SHP77 treated with DMSO at 0.1 percent for 48 hours (cell line): ENCODE measurements at places on chromosomes 2 and 18.

DNA sequence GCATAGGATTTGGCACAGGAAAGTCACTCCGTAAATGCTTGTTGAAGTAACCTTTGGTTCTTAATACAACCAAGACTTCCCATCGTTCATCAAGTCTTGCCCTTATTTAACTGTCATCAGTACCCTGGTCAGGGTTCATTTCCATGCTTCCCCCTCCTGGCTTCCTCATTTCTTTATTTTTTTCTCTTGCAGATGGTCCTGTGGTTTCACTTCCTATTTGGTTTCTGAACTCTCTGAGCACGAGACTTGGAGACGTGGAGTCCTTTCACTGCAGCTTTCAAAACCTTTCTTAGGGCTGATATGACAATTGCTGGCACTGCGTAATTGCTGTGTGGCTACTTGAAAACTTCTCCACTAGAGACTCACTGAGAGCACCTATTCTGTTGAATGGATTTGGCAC lies 59.9 kb upstream of the PID1 start:
- no peak for DNase-seq

DNA sequence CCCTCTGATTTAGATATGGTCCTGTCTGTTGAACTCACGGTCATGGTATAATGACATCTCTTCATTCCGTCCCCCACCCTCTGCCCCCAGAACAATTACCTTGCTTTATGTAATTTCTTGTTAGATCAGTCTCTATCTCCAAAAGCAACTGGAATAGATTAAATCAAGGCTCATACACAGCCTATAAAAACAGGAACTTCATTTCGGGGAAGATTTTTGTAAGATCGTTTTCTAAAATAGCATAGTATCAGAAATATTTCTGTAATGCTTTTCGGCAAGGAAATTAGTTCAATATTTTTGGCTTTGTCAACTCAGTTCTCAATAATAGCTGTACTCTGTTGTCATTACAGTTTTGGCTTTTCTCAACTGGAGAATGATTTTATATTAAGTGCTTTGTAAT lies 157.2 kb downstream of the FMNL2 start:
- DNase-seq, result no peak

- no peak for DNase-seq
These were observed 43.8 kb upstream of the GORASP2 start for GRCh38 chr2:170885130-170885791.

GRCh38 chr18:56919190-56919589 lies 227.7 kb upstream of the BOD1L2 start:
- no peak for DNase-seq

DNA sequence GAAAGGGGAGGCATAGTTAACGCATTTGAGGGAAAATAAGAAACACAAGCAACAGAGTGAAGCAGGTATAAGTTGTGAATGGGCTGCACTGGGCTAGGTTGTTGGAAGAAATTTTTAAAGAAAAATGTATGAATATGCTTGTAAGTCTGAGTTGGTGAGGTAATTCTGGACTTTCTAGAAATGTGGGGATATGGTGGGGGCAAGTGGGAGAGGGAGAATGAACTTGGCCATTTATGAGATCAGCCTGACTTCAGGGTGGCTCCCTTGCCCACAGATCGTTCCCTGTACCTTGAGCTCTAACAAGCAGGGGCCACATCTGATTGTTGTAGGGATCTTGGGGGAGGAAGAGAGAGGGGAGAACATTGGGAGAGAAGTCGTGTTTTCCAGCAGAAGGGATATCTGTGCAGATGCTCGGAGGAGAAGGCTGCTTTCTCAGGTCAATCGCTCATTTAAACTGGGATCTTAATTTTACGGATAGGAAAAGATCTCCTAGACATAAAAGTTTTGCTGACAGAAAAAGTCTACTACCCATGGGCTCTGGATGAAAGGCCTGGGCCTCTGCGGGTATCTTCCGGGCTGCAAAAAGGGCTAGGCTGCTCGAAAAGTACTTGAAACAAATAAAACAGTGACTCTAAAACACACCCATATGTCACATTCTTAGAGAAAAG lies 42.5 kb upstream of the FZD5 start:
- DNase-seq, result no peak

DNA sequence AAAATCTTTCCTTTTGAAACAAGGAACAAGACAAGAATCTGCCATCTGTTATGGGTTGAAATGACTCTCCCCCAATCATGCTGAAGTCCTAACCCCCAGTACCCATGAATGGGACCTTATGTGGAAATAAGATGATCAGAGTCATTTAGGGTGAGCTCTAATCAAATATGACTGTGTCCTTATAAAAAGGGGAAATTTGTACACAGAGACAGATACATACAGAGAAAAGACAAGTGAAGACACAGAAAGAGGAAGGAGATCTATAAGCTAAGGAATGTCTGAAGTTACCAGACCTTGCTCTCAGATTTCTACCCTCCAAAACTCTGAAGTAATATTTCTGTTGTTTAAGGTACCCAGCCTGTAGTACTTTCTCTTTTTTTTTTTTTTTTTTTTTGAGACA lies 15.7 kb downstream of the TGFBRAP1 start:
- no peak for DNase-seq

DNA sequence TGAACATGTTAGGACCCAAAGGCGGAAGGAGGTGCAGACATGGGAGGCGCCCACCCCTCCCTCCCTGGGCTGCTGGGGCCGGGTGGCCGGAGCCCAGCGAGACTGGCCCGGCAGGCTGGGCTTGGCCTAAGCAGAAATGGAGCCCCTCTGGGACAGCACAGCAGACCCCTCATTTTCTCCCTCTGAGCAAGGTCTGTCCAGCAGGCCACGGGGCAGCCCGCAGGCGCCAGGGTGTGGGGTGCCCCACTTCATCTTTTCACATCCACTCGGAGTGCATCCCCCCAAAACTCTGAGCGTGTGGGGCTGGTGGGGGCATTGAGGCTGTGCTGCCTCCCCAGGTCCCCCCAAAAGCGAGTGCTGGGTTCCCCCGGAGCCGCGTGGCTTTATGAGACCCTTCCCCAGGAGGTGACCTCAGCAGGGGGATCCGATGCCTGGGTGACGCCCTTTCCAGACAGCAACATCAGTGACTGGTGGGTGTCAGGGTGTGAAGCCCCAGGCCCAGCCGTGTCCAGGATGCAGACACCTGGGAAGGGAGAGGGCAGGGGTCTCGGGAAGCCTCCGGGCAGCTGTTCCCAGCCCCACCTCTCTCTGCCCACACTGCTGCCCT lies 36.7 kb upstream of the GPC1 start:
- no peak for DNase-seq

DNA sequence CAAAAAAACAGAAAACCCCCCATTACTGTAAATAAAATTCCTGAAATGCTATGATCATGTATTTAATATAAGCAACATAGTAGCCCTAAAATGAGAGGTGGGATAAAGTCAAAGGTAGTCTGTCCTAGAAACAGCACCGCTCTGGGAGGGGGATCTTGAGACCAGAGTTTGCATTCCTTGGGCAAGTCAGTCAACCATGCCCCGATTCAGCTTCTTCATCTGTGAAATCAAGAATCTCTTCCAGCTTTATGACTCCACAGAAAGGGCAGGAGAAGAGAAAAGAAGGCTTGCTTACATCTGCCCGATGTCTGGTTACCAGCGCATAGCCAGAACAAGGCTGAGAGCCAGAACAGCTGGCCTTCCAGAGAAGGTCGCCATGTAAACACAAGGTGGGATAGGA lies 2.1 kb upstream of the FBLN7 start:
- DNase-seq, result no peak

- DNase-seq, result no peak
These were observed 1.6 kb downstream of the ZNF397 start for GRCh38 chr18:35242426-35242825.

- no peak for DNase-seq
These were observed 12.5 kb upstream of the RTN4 start for GRCh38 chr2:55062754-55063153.

GRCh38 chr2:43762286-43762685 lies 11.6 kb upstream of the DYNC2LI1 start:
- DNase-seq, result no peak

DNA sequence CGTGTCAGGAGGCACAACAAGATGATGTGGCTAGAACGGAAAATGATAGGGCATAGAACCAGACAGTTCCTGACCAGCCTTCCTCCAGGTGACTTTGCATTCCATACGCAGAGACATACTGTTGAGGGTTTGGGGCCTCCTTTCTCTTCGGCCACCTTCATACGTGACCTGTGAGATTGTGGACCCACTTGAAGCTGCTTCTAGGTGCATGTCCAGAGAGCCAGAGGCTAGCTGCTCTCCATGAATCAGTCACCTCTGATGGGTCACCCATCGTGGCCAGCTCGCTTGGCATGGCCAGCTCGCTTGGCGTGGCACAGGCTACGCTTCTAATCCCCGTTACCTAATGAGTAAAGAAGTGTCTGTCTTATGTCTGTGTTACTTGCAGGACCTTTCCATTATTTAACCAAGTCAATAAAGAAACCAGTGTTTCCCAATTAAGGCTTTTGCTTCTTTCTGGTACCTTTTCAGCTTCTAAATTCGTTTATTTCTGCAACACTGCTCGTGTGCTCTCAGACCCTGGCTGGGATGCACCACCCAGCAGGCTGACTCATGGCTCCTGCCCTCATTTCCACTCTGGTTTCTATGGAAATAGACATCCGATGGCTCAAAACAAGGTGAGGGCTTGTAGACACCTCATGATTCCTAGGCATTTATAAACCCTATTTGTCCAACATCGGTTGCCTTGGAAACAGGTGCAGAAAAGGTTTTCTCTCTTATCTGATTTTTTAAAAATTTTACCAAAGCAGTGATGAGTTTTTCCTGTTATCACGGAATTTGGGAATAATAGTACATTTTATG lies 86.7 kb upstream of the B3GNT7 start:
- no peak for DNase-seq
